ENCODE measurements at places on chromosomes 6 and 20.

DNA sequence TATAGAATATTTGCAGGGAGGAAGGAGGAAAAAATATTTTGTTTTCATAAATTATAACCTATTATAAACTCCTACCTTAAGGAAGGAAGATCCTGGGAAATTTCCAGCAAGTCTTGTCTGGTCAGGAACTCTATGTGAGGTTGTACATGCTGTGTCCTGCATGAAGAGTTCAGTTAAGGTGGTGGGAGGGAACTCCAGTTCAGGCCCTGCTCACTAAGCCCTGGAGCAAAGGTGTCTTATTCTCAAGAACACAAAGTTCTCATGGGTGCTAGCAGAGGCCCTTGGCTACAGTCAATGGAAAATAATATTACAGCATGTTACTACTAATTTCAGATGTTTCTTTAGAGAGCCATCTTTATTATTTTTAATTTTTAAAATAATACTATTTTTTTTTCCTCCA lies 3.8 kb upstream of the OGFRL1 start:
- DNase-seq = no peak

DNA sequence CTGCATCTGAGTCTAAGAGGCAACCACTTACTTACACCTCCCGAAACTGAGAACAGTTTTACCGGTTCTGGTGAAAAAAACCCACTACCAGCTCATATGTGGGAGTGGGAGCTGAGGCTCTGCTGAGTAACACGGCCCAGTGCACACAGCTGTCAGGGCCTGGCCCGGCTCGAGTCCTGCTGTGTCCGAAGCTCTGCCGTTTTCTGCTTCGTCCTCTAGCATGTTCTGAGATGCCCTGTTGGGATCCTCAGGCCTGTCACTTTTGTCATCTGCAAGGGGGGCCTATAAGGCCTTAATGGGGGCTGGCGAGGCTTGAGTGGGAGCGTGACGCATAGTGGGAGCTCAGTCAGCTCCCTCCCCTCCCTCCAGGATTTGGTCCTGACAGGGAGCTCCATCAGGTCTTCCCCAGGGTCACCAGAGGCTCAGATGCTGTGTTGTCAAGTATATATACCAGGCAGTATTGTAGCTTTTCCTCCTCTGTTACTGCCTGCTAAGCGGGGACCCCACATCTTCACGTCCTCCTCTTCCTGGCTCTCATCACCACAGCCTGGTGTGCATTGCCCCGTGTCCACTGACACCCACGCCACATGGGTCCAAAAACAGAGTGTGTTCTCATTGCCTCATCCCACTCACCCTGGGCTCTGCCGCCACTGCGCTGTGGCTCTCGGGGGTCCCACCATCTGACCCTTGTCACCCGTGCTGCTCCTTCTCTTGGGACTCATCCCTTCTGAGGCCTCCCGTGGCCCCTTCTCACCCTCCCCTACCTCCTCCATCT lies 45.2 kb upstream of the FANCE start:
- no peak for DNase-seq

GRCh38 chr6:146503096-146503495 lies 40.5 kb upstream of the RAB32 start:
- no peak for DNase-seq

DNA sequence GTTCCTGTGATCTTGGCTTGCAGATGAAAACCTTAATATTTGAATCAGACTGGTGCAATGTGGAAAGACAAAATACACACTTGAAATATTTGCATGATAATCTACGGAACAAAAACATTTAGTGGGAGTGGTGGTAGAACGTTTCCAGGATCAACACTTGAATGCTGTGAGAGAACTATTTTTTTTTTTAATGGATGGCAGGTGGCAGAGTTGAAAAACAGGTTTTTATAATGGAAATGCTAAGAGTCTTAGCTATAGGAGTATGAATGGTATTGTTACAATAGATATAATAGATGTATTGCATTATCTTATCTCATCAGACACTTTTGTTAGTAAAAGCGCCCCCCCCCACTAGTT lies 49.2 kb downstream of the CDKAL1 start:
- no peak for DNase-seq

DNA sequence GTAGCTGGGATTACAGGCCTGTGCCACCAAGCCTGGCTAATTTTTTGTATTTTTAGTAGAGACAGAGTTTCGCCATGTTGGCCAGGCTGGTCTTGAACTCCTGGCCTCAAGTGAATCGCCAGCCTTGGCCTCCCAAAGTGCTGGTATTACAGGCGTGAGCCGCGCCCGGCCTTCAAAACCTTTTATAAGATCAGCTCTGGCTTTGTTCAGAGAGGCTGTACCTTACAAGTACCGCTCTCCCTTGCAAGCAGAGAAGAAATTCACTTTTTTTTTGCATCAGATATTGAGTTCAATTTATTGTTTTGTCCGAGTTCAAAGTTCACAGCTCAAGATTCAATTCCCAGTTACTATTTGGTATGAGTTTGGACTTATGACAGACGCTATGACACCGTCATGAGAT lies 1.9 kb upstream of the DNAAF9 start:
- no peak for DNase-seq

DNA sequence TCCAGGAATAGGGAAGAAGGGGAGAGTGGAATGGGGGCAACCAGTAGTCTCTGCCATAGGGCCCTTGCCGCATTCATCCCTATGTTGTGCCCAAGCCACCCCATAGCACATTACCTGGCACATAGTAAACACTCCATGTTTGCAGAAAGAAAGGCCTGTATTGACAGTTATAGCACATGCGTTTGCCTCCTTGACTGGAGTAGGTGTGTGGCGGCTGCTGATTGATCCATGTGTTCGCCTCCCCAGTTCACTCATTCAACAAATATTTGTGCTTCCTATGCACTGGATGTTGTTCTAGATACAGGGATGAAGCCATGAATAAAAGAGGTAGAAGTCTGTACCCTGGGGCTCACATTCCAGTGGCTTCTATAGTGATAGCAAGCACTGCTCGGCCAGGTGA lies 19.8 kb upstream of the CCDC167 start:
- no peak for DNase-seq

DNA sequence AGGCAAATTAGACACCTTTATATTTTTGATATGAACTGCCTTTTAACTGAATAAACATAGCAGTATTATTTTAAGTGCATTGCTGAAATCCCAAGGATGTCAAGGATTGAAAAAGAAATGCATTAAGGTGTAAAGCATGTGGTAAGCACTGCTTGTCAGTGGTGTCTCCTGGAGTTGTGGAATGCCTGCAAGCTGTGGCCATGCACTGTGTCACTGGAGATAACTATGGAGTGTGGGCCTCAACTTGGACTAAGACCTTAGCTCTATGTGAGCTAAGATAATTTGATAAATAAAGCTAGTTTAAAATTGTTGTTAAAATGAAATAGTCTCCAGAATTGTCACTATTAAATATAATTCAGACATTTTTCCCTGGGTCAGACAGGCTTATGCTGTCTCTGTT lies 156.6 kb upstream of the OPRM1 start:
- no peak for DNase-seq

DNA sequence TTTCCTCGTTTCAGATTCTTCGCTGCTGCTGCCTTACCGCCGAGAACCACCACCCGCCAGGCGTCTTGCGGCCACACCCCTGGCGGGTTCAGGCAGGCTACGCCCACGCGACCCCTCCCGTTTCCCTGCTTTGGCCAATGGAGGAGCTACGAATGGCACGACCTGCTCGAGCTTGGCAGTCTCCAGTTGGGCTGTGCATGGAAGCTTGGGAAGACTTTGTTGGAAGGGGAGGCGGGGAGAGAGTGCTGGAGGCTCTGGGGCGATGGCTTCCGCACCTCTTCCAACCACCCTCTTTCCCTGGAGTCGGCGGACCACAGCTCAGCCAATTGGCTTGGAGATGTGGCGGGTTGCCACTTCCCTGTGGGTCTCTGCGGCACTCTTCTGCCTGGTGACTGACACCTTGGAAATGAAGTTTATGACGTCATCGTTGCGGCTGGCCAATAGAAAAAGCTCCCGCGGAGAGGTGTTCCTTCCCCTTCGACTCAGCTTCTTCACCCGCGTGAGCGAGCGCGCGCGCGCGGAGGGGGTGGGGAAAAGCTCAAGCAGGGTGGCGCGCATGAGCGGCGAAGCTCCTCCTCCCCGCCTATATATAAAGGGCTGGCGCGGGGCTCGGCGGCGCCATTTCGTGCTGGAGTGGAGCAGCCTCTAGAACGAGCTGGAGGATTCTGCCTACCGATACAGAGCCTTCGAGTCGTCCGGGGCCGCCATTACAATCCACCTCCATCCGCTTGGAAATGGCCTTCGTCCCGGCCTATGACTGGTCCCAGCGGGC lies 3.4 kb downstream of the BRD2 start:
- DNase-seq = peak; percentile 92

- no peak for DNase-seq
Measured at GRCh38 chr6:19851241-19852089, 14.3 kb downstream of the ID4 start.
